ENCODE measurements at places on chromosomes 12 and 14.

GRCh38 chr12:50129290-50129689, 17.3 kb downstream of the COX14 start:
- no peak for DNase-seq

DNA sequence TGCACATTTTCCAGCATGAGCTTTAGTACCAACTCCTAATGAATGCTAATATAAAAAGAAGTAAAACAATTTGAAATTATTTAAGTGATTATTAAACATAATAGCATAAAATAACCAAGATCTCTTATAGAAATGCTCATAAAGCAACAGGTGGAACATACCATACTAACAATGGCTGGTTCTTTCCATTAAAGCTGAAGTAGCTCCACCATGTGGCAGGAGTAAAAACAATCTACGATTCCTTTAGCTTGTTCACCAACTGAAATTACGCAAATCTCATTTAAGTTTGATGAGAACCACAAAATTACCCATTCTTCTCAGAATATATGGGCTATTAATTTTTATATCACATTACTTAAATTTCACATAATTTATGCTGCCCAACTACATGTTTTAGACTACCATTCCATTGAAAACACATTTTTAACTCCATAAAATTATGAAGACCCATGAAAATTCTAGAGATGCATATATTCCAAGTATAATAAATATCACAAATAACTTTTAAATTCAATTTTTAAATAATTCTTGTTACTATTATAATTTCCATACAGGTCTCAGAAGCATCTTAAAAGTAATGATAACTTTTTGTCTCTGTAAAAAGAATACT, 213.6 kb downstream of the DAD1 start:
- DNase-seq: no peak

DNA sequence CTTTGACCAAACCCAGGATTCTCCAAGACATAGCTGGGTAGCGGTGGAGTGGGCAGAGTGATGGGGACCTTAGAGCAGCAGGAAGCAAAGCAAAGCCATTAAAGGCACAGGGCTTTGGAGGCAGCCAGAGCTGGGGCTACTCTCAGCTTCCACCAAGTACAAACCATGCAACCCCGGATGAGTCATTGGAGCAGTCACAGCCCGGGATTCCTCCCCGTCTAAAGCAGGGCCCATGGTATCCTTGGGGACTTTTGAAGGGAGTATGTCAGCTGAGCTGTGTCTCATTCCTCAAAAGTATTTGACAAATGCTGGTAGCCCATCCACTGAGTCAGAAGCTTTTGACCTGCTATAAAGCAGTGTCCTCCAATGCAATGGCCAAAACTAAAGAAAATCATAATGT, 9.7 kb upstream of the IFI27 start:
- DNase-seq: peak; percentile 45

DNA sequence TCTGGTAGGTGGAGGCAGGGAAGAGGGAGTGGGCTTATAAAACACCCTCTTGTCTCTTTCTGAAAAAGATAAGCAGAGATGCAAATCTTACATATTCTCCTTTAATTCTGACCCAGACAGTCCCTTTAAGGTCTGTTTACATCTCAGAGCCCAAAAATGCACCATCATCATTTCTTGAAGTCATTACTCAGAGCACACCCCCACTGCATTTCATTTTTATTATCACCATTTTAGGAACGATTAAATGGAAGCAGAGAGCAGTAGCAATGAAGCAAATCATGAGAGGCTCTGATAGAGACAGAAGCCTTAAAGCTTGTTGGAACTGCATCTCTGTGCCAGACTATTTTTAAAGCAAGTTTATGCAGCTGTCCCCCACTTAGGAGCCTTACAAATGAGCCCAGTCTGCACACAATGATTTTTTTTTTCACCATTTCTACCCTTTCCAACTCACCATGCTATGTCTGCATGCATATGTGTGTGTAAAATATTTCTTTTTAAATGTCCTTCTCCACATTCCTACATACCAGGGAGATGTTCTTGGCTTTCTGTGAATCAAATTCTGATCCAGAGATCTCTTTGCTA, 311.0 kb downstream of the GRIN2B start:
- DNase-seq: no peak

DNA sequence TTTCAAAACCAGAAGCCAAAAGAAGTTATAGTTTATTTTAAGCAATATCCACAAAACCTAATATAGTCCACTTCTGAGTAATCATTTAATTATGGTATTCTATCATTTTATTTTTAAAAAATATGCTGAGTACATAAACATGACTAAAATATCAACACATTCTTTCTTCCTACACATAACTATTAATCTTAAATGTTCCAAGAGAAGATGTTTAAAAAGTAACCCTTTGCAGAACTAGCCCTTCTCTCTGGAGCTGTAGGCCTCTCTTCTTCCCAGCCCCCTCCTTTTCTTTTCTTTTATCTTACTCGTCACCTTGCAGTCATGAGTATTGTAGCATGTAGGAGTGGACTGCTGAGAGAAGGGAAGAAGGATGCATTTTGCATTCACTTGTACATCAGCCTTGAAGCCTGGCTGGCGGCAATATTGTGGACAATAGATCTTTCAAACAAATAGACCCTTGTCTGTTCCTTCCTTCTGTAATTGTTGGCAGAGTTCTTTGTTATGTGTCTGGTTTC, 941.9 kb downstream of the NRXN3 start:
- no peak for DNase-seq

DNA sequence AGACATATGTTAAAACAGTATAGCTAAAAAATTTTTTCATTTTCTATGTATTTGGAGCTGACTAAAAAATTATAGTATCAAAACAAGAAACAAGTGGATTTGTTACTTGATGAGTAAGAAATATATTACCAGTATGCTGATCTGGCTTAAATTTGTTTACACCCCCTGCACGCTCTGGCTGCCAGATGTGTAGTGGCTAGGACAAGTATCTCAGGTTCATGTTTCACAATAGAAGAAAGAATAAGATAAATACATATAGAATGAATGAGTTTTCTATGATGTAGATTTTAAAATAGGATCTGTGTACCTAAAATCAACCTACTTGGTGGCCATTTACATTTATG, 13.1 kb downstream of the NAA30 start:
- DNase-seq: no peak

DNA sequence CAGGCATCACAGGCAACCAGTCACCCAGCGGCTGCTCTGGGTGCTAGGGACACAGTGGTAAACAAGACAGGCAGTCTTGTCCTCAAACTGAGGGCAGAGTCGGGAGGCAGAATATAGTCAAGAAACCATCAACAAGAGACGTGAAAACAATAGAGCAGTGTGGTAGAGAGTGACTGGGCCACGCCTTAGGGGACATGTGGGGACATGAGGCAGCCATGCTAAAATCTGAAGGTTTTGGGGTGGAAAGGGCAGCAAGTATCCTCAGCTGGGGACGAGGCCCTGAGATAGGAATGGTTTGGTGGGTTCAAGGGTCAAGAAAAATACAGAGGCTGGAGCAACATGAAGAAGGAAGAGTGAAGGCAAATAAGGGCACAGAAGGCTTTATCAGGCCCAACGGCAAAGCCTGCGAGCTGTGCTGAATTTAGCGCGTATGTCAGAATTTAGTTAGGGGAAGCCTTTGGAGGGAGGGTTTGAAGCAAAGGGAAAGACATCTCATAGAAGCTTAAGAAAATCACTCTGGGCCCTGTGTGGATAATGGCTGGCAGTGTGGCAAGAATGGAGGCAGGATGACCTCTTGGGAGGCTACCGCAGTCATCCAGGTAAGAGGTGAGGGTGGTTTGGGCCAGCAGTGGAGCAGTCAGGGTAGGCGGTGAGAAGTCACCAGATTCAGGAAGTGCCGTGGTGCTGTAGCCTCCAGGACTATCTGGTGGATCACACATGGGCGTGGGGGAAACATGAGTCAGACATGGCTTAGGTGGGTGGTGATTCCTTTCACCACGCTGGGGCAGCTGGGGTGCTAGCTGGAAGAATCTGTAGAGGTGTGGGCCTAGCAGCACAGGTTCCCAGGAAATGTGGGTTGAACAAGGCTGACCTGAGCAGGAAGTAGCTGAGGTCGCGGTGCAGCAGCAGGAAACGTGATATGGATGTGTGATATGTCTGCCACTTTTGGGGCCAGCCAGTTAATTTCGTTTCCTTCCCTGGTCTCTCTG, 3.0 kb downstream of the EVL start:
- no peak for DNase-seq

DNA sequence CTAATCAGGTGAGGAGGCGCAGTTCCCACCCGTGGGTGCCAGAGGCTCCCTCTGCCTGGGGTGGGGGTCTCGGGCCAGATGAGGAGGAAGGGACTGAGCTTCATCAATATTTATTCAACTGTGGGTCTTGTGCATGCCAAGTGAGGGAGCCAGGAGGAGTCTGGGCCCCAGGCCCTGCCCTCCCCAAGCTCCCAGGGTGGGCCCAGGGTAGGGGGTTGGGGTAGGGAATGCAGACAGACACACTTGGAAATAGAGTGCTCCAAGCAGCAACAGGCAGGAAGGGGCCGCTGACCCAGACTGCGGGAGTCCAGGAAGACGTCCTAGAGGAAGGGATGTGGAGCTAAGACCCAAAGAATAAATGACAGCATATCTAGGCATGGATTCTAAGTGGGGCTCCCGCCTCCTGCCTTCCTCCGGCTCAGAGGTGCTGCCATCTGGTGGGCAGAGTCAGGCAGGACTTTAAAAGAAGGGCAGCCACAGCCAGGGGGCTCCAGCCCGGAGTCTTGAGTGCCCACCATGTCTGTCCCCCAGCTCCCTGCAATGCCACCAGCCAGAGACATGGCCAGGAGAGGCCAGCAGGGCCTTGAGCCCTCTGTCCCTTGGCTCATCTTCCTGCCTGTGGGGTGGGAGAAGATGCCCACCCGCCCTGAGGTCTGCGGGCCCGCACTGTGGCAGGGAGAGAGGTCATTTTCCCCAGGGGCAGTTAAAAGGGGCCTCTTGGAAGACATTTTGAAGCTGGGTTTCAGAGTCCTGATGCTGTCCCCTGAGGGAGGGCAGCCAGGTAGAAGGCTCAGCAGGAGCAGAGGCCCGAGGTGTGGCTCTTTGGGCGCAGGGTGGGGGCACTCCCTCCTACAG, 70.1 kb downstream of the PHETA1 start:
- DNase-seq: no peak

GRCh38 chr12:129811963-129812362, 91.9 kb downstream of the TMEM132D start:
- DNase-seq: no peak

DNA sequence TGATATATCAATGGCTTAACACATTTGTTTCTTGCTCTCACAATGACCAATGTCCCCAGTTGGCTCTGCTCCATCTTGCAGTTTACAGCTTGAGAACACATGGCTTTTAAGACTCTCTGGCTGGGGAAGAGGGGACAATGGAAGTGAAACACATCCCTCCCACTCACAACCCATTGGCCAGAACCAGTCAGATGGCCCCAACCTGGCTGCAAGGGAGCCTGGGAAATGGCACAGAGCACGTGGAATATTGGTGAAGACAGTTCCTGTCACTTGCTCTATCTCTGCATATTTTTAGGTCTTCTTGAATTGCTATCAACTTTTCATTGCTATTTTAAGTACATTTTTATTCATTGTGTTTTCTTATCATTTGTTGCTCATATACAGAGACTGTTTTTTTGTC, 345.4 kb downstream of the MED13L start:
- DNase-seq: no peak

DNA sequence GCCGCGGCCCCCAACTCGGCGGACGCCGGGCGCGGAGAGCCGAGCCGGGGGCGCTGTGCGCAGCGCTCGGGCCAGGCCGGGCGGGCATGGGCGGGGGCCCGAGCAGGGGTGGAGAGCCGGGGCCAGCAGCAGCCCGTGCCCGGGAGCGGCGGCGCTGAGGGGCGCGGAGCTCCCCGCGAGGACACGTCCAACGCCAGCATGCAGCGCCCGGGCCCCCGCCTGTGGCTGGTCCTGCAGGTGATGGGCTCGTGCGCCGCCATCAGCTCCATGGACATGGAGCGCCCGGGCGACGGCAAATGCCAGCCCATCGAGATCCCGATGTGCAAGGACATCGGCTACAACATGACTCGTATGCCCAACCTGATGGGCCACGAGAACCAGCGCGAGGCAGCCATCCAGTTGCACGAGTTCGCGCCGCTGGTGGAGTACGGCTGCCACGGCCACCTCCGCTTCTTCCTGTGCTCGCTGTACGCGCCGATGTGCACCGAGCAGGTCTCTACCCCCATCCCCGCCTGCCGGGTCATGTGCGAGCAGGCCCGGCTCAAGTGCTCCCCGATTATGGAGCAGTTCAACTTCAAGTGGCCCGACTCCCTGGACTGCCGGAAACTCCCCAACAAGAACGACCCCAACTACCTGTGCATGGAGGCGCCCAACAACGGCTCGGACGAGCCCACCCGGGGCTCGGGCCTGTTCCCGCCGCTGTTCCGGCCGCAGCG, 639 bp downstream of the FZD10 start:
- DNase-seq: no peak

All from AG04449 (cell line).